A172 (cell line): ENCODE measurements at places on chromosomes 5 and 9. TPM values are rescaled to one million over a fixed set of nuclear protein-coding genes. Genes with fewer than 3 reads are reported as not detected.

- DNase-seq: no peak
These were observed 159.4 kb downstream of the SIL1 start for GRCh38 chr5:139038613-139039305.

- peak; percentile 5 for DNase-seq
These were observed 547.2 kb downstream of the LRRC70 start for GRCh38 chr5:63125862-63126261.

GRCh38 chr5:131209506-131210150, 38.9 kb downstream of the LYRM7 start:
- no peak for DNase-seq

Gene GLDC
- total RNA-seq: 2.3 and 2.9 TPM in 2 replicates

Gene GZMA
- total RNA-seq: not detected in 2 replicates

DNA sequence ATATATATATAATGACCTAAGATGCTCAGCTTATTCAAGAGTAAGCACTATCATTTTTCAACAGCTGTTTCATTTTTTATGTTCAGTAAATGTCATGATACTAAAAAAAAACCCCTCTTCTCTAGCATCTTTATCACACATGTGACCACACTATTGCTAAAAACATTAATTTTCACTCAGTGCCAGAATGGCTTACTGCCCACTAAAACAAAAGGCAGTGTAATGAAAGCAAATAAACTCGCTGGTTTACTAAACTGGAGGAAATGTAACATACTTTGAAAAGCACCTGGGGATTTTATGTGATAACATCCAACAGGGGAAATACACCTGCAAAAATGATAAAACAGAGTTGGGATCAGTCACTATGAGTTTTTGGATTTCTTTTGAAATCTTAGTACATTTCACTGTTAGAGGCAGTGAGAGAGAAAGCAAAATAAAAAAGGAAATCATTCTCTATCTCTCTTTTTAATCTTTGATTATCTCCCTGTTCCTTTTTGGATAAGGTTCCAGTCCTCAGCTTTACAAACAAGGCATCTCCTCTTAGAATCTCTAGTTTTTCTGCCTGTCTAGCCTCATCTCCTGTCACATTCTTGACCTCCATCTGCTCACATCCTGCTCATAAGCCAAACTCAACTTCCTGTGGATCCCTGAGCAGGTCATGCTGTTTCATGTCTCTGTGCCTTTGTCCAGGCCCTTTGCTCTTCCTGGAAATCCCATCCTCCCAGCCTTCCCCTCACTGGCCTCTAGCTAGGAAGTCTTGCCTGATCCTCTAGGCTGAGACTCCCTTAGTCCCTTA, 338.0 kb downstream of the MAN2A1 start:
- no peak for DNase-seq

Gene PCDHA4
- 1.9 and 2.6 TPM in 2 replicates for total RNA-seq

DNA sequence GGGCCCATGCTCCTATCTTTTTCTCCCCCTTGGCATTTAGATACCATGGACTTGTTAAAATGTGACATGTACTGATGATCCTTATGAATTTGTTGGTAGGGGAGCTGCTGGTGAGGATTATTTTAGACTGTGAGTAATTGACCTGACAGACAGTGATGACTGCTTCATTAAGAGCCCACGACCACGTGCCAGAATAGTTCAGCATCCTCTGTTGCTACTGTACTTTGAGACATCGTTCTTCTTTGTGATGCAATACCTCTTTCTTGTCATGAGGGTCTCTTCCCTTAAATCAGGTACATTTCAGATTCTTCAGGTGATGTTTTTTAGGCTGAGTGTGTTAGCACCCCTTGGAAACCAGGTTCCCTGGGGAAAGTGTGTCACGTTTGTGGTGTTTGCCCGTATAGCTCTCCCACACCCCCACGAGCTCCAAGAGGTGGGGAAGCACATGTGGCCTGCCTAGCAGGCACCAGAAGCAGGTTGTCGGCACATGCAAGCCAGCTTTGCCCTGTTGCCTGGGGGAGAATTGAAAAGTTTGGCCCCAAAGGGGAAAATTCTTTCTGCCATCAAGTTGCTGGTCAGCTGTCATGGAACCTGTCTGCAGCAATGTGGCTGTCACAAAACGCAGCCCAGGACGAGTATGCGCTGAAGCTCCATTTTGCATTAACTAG, 25.1 kb downstream of the QRFP start:
- DNase-seq: no peak

Gene PCDHGB7
- total RNA-seq: 14.6 and 15.0 TPM in 2 replicates

DNA sequence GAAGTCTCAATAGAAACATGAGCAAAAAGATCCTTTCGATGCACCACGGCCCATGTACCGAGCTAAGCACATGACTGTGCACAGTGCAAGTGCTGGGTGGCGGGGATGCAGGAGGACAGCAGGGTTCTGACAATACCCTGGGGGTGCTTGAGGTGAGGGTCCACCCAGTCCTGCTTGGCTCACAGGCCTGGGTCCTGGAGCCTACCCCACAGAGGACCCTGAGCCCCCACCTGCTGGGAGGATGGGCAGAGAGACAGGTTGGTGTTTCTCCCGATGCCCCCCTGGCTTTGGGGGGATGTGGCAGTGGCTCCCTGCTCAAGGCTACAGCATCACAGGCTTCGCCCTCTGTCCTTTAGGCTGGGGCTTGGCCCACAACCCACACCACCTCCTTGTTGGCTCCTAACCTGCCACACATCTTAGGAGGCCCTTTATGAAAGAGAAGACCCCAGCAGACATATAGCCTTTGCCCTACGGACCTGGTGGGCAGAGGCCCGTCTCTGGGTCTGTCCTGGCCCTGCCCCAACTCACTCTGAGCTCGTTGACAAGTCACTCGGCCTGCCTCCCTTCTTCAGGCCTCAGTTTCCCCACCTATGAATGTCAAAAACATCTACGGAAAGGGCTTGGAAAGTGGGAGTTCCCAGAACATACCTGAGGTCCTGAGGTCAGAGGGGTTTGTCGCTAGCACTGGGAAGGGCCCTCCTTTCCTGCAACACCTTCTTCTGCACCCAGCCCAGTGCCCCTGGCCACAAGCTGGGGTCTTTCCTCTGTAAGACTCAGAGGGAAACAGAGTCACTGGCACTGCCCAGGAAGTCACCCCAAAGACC, 50.3 kb downstream of the BARX1 start:
- DNase-seq: no peak

Gene PCDHA6
- total RNA-seq: 0.43 and 0.69 TPM in 2 replicates

Gene LAMC3
- total RNA-seq: 1.0 and 1.4 TPM in 2 replicates

GRCh38 chr5:156778139-156778706, 71.9 kb upstream of the PPP1R2B start:
- no peak for DNase-seq

GRCh38 chr5:120479066-120479465, 15.0 kb downstream of the PRR16 start:
- DNase-seq: no peak

- no peak for DNase-seq
These were observed 7.7 kb upstream of the ABO start for GRCh38 chr9:133282464-133283238.

Gene LURAP1L
- total RNA-seq: 4.9 and 6.6 TPM in 2 replicates

GRCh38 chr9:128121924-128122808, 5.4 kb downstream of the PTGES2 start:
- DNase-seq: no peak
